ENCODE measurements at places on chromosomes 7 and 10. TPM values are rescaled to one million over a fixed set of nuclear protein-coding genes. Genes with fewer than 3 reads are reported as not detected.
A peak's percentile ranks its signal among the peaks of the same experiment; 100 is the strongest.

Gene ICA1
- total RNA-seq, result 41.9 TPM

Gene CHRM2
- total RNA-seq, result 7.4 TPM

Gene ZNF503
- total RNA-seq, result 32.3 TPM

Gene CPA1
- total RNA-seq, result not detected

Gene ADRA2A
- 16.2 TPM for total RNA-seq

GRCh38 chr10:18238870-18239485 is 98.8 kb downstream of the CACNB2 start:
- DNase-seq, result no peak

DNA sequence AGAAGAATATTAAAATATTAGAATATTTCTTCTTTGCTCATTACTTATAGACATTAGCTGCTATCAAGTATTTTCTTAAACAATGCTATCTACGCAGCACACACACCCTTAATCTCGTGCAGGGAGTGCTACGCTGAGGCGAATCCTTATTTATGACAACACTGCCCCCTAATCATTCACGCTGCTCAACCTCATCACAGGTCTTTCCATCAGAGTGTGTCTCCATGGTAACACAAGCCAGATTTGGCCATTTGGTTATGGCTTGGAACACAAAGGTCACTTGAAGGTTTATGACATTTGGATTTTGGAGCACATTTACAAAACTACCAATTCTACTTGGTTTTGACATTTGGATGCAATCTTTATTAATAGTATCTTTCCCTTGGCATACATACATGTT is 45.4 kb upstream of the MYO3A start:
- DNase-seq, result no peak

- DNase-seq, result no peak
These were observed 47.7 kb upstream of the COMMD3 start for GRCh38 chr10:22268503-22268902.

GRCh38 chr7:54663186-54663585 is 95.8 kb downstream of the SEC61G start:
- no peak for DNase-seq

GRCh38 chr7:16668049-16668858 is 22.3 kb downstream of the BZW2 start:
- DNase-seq, result no peak

DNA sequence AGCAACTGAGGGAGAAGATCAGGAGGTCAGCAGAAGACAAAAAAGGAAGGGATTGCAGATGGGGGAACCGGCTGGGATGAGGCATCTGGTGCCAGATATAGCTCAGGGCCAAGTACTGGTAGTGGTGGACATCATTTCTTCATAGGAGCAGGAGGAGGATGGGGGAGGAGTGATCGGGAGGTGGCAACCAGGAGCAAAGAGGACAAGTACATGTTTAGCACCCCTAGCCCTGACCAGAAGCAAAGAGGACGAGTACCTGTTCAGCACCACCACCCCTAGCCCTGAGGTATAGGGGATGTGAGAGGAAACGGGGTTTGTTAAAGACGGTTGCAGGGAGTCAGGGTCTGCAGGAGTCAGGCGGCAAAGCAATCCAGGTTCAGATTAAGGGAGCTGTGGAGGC is 84.5 kb upstream of the NPS start:
- no peak for DNase-seq

GRCh38 chr7:25820432-25821040 is 331.5 kb upstream of the NFE2L3 start:
- no peak for DNase-seq

DNA sequence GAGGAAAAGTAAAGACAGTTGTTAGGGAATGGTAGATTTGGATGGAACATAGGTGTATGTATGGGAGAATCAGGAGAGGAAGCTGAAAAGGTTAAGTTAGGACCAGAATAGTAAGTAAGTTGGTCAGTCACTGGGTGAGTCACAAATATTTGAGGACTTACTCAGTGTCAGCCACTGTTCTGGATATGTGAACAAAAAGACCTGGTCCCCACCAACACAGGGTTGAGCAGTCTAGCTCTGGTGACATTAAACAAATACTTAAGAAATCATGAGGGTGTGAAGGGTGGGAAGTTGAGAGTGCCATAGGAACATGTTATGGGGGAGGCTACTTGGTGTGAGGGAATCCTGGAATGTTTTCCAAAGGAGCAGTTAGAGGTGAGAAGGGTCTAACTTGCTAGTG is 246.9 kb downstream of the PTEN start:
- DNase-seq, result no peak

DNA sequence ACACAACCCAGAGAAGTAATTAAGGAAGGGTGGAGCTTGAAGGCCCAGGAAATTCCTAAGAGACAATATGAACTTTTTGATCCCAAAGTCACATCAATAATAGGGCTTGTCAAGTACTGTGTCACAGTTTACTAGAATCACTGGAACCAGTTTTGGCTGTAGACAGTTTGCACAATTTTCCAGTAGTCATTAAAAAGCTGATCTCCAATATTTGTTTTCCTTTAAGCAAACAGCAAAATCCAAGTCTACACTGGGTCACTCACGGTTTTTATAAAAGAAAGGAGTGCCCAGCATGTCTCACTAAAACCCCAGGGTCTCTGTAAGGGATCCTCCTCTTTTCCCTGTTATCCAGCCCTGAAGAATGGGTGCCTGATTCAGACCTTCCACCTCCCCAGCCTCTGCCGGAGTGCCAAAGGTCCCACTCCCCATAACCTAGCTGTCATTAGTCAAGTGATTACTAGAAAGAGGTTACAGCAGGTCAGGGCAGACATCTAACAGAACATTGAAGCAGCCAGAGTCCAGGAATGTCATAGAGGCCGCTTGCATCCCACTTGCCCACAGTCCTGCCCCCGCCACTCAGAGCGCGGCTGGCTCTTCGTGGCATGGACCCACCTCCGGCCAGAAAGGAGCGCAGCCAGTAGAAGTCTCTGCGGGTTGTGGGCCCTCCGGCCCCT is 552 bp downstream of the SLC25A16 start:
- no peak for DNase-seq

DNA sequence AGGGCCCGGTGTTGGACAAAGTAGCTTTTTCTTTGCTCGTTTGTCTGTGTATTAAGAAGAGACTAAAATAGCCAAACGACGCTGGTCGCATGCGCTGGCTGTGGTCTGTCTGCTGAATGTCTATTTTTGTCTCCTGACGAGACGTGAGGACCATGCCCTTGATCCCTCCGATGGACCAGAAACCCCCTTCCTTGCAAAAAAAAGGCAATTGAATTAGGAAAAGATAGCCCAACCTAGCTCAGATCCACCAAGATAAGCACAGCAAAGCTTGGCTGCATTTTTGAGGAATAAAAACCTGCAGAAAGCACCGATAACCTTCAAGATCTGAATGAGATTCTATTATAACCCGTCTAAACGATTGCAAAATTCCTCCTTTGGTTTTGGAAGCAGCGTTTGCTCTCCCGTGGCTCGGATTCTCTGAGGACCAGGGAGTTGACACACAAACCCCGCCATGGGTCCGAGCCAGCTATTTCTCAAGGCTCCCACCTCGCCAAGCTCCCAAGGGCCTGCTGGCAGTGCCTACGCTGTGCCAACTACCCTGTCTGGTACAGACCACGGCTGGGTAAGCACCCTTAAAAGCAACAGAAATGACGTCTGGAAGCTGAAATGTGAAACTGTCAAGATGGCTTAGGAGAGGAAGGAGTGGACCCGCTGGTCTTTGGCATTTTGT is 17.7 kb upstream of the TTYH3 start:
- DNase-seq, result no peak

DNA sequence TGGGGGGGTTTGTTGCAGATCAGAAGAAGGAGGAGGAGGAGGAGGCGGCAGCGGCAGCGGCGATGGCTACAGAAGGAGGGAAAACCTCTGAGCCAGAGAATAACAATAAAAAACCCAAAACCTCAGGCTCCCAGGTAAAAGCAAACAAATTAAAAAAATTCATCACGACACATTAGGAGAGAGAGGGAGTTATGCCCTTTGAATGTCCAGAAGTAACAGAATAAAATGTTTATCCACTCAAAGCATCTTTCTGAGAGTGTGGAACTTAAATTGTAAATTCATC is 717 bp downstream of the SP4 start:
- no peak for DNase-seq

DNA sequence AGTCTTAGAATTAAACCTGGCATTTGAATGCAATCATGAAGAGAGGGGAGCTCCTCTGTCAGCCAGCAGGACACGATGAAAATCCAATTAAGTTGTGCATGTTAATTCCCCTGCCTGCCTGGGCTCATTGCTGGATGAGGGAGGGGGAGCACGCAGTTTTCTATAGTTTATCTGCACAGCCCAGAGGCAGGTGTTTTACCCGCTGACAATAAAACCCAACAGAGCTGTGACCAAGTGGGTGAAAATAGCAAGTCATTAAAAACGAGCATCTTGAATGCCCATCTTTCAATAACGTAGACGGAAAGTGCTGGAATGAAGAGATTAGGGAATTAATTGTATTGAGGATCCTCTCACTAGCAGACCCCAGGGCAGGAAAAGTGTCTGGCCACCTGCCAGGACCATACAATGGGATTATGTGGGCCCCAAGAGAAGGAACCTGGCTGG is 100.1 kb upstream of the FAM20C start:
- no peak for DNase-seq

DNA sequence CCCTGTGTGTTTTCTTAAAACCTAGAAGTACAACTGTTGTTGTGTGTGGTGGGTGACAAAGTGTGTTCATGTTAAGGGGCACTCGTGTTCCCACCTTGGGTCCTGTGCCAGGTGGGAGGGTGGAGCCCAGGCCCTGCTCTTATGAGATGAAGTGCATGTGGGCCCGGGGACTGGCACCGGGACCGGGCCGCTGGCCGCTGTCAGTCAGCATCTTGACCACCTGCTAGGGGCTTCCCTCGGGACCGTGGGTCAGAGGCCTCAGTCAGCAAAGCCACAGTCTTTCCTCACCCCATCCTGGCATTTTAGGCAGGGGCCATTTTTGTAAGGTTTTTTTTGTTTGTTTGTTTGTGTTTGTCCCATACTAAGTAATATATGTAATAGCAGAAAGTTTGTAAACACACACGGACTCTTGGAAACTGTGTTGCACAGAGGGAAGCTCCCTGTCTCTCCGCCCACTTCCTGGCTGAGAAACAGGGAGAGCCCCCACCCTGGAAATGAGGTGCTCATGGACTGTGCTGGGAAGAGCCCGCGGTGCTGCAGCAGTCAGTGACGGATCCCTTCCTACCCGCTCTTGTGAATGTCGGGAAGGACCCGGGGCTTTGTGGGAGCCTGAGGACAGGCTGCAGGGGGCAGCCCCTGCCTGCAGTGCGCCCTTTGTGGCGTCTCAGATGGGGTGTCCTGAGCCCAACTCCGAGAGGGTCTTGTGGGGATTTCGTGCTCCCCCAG is 13.4 kb downstream of the AGAP3 start:
- DNase-seq, result no peak

GRCh38 chr10:12255048-12255447 is 59.1 kb downstream of the CDC123 start:
- DNase-seq, result no peak

DNA sequence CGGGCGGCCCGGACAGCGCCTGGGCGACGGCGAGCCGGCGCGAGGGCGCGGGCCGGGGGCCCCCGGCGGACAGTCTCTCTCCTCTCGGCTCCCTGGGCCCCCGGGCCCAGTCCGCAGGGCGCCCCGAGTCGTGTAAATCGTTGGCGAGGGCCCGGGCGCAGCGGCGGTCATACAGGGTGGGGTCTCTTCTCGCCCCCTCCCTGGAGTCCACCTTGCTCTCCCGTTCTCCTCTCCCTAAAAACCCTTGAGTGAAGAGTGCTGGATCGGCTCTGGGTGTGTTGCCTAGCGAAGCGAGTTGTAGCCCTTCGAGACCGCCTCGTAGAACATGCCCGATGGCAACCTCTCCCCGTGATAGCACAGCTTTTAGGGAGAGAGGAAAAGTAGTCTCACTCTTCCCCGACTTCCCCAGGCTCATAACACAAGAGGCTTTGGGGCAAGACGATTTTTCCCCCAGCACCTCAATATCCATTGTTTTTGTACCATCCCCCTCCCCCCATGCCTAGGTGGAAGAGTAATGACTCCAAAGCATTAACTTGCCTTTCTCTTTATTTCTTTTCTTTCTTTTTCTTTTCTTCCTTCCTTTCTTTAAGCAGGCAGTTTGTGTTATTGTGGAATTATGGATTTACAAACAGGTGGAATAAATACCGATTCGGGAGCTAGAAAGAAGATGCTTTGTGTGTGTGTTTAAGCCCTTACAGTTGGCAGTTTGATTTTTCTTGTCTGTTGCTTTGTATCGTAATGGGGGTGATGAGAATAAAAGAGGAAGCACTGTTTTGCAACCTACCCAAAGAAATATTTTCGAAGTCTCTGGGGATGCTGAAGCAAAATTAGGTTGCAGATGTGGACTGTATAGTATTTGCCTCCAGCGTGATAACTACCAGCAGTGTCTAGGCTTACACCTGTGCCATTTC is 822 bp downstream of the SHOC2 start:
- peak; percentile 68 for DNase-seq

GRCh38 chr7:101235050-101235449 is 2.6 kb downstream of the CLDN15 start:
- DNase-seq, result no peak

GRCh38 chr7:139673230-139673629 is 104.6 kb downstream of the HIPK2 start:
- DNase-seq, result no peak

- DNase-seq, result peak; percentile 68
These were observed 21.3 kb downstream of the MDH2 start for GRCh38 chr7:76069238-76069638.

GRCh38 chr10:79982861-79983260 is 34.0 kb upstream of the SFTPD start:
- DNase-seq, result no peak

- DNase-seq, result no peak
These were observed 467 bp downstream of the EXOSC1 start for GRCh38 chr10:97445357-97445721.

DNA sequence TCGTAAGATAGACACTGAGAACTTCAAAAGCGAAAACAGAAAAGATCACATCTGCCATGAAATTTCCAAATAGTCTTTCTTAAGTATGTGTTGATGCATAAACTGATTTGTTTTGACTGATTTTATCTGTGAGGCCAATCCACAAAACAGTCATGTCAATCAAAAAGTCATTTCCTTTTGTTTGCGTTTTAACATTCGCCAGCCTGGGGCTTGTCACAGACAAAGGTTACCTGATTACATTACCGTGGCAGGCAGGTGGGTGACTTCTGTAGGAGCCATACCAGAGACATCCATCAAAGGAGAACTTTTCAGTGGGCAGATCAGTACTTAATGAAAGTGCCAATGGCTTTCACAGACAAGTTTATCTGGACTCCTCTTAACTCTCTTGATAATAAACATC is 45.5 kb upstream of the BET1 start:
- DNase-seq, result no peak

Data from mucosa of descending colon (tissue), 3 donors.